SK-N-DZ (cell line): ENCODE measurements at places on chromosomes 4 and X.

DNA sequence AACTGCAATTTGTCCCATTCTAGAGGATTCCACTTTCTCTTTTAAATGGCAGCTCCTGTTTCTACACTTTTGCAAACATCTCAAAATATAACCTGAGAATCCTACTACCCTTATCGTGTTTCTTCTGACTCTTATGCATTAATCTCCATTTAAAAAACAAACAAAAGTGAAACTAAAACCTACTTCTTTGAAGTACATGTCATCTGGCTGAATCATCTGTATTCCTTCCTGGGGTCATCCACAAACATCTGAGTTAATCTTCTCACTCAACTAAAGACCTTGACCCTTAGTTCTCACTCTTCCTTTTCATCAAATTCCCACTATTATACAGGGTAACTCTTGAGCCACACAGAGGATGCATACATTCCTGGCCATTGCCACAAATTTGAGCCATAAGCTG, 584.8 kb downstream of the PPARGC1A start:
- DNase-seq = no peak

DNA sequence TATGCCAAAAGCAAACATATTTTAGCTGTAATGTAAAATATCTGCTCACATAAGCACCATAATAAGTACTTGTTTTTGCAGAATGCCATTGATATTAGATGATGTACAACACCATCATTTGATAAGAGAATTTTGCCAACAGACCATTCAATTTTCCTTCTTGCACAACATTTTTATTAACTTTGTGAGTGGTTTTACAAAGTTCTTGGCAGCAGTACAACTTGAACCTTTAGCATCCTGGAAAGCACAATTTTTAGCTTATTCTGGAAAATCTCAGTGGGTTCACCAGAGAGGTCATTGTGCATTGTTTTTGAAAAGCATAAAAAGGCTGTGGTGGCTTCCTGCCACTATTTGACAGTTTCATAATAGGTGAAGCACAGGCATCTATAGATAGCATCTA, 26.4 kb upstream of the REPS2 start:
- no peak for DNase-seq

GRCh38 chrX:79366556-79366872, 620 bp downstream of the ITM2A start:
- DNase-seq = no peak

DNA sequence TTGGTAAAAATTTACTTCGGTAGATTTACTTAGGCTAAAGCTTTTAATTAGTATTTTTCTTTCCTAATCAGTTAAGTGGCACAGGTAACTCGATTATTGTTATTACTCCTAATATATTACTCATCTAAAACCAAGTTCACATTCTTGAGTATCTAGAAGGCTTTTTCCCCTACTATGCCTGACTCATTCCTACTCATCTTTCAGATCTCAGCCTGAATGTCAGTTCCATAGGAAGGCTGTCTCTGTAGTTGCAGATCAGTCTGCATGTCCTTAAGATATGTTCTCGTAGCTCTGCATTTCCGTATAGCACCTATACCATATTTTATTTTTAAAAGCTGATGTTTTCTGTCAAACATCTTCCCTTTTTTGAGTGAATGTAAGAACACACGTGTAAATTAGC, 5.9 kb upstream of the FAM184B start:
- no peak for DNase-seq

GRCh38 chr4:139670775-139671174, 5.2 kb downstream of the MGST2 start:
- peak; percentile 34 for DNase-seq

- no peak for DNase-seq
Measured at GRCh38 chrX:13778916-13779315, 38.0 kb downstream of the GPM6B start.

- DNase-seq = no peak
Measured at GRCh38 chrX:48685416-48685815, 1.8 kb downstream of the WAS start.

GRCh38 chrX:143378851-143379250, 138.4 kb downstream of the SPANXN3 start:
- DNase-seq = no peak

GRCh38 chrX:75642811-75643361, 120.0 kb upstream of the ZDHHC15 start:
- DNase-seq = peak; percentile 61

DNA sequence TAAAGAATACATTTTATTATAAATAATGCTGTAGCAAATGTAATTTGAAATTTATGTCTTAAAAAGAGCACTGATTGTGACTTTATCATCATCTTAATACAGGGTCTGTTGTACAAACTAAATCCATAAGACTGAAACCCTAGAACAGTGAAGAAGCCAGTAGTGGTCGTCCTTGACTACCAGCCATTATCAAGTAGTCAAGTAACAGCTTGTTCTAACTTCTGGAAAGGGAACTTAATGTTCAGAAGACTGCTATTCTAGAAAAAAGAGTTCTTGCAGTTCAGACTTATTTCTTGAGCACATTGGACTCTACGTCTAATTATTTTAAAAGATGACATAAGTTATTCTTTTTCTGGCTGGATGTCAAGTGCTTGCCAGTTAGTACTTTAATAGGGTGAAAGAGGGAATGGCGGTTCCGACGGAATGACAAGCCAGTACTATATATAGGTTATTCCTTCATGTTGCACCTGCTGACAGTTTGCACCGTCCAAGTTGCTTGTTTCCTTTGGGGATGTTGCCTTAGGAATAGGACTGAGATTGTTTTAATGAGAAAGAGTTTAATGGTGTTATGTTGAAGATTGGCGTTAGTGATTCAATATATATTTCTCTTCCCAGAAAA, 109.9 kb downstream of the RAPGEF2 start:
- DNase-seq = no peak

- no peak for DNase-seq
Measured at GRCh38 chrX:114952696-114953095, 64.7 kb downstream of the IL13RA2 start.

DNA sequence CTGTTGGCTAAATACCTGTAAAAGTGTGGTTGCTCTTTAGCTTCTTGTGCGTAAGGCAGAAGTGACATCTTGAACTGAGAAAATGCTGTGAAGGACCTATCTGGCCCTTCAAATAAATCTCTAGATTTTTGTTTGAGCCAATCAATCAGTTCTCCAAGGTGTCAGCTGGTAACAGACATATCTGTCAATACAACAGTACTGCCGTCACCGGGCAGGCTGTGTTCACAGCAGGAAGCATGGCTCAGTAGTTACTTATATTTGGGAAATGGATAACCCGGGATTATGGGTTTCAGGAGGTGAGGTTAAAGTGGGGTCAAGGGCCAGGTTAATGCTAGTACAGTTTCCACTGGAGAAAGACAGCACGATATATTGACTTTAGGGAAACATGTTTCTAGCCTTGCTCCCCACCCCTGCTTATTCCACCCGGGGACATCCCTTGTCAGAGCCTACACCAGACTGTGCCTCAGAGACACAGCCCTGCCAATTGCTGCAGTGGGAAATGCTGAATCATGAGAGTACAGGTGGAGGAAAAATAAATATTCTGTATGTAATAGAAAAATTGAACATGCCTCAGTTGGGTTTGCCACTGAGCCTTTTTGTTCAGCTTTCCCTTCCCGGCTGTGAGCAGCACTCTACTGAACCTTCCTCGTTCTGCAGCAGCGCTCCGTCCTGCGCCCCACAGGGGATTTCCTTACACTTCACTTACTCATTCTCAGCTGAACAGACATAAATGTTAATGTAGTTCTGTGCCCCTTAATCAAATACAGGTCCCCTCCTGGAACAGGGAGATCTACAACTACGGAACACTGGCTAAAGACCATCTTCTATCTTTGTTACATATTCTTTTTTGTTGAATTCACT, 121.1 kb downstream of the MGST2 start:
- peak; percentile 44 for DNase-seq

- DNase-seq = no peak
Measured at GRCh38 chr4:88333741-88334405, 44.8 kb upstream of the HERC6 start.

DNA sequence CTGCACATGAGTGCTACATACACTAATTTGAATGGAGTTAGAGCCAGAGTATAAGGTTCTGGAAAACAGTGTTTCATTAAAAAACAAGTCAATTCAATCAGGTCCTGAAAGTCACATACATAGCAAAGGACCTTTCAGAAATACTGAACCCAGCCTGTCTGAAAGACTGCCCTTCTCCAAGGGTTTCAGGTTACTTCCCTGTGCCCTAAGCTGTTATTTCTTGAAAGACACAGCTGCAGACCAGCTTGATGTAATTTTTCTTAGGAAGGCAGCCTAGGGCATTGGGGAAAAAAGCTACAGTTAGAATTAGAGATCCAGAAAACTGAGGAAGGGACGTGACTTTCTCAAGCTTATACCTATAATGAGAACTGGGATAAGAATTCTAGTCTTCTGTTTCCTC, 155.9 kb upstream of the MAOA start:
- DNase-seq = peak; percentile 4
